ENCODE measurements at places on chromosomes 11 and 22. TPM values are rescaled to one million over a fixed set of nuclear protein-coding genes. Genes with fewer than 3 reads are reported as not detected.

Gene WNT11
- total RNA-seq, result 11.0 TPM

Gene OR4A16
- not detected for total RNA-seq

DNA sequence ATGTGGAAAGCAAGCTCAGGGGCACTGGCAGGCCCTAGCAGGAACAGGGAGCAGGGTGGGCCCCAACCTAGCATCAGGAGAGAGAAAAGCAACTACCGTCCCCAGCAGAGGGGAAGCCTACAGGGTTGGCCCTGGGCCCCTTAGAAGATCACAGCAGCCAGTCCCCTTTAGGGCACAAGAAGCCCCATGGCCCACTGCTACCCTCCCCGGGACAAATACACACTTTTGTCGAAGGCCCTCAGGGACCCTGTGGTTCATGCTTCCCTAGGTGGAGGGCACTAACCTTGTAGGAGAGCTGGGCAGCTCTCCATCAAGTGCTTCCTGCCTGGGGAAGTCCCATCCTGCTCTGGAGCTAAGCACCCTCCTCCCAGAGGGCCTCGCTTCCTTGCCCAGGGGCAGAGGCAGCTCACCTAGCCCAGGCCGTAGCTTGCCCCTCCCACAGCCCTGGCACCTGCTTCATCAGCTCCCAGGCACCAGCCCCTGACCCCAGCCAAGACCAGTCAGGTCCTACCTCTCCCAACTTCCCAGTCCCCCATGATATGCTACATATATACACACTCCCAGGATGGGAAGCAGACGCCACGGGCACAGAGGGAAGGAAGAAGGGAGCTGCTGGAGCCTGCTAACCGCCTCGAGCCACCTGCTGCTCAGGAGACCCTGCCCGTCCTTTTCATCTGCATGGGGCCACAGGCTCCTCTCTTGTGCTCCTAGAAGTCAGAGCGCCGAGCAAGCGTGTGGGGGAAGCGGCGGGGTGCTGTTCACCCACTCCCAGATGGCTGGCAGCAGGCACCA is 20.1 kb downstream of the SUN2 start:
- DNase-seq, result no peak

DNA sequence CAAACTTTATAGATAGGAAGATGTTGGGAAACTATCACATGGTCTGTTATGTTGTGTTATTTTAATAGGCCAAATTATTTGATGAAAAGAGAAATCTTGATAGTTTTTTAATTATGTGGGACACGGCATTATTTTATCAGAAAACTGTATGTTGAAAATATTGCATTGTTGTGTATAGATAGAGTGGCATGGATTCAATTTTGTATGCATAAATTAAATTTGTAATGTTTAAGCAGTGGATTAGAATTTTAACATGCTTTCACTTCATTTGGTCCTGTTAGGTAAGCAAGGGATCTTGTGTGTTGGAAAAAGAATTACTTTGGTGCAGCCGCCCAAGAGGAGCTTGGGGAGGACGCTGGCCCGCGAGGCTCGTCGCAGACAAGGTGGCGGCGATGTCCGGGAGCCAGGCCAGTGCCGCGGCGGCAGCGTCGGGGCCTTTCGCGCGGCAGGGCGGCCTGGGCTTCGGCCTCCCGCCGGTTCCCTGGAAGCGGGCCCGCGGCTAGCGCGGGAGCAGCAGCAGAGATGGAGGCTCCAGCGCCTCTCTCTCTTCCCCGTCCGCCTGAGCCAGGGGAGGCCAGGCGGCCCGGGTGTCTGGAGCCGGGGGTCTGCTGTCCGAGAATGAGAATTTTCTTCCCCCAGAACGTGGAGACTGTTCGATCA is 82.7 kb downstream of the GGT1 start:
- peak; percentile 64 for DNase-seq

DNA sequence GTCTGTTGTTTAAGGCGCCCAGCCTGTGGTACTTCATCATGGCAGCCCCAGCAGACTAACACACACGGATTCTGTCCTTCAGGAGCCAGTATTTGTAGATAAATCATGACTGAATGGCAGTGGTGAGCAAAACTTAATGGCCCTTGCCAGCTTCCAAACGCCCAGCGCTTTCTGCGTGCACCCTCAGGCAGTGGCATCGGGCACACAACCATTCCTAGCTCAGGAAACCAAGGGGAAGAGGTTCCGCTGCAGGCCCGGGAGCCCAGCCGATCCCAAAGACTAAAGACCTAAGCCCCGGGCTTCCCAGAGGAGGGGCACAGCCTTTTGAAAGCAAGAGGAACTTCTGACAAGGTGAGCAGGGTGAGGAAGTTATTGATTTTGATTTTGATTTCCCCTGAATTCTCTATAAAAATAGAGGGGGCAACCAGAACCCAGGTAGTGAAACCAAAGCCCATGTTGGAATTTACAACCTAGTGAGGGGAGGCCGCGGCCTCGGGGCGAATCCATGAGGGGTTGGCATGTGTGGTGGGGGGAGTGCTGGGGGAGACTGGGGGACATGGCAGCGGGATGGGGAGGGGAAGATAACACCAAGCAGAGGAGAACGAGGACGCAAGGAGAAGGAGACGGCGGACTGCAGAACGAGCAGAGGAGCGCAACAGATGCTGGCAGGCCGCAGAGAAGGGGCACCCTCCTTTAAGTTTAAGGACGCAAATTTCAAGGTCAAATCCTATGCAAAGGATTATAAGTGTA is 79.9 kb upstream of the SEPTIN5 start:
- DNase-seq, result no peak

DNA sequence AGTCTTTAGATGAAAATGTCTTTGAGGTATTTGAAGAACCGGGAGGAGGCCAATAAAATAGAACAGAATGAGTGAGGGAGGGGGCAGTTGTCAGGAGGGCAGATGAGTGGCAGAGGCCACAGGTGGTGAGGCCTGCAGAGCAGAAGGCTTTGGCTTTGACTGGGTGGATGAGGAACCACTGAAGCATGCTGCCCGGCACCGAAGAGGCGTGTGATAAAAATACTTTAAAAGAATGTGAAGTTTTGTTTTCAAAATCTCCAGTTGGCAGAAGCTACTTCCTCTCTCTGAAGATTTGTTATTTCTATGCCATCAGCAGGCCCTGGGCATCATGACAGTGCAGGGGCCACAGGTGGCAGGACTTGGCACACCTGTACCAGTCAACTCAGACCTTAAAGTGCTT is 6.3 kb downstream of the MS4A12 start:
- no peak for DNase-seq

- no peak for DNase-seq
Observed at GRCh38 chr11:70700871-70701270, 302.5 kb downstream of the CTTN start.

GRCh38 chr22:38170469-38170868 is 11.2 kb downstream of the PLA2G6 start:
- DNase-seq, result no peak

GRCh38 chr11:123905826-123906225 is 3.9 kb downstream of the OR8D4 start:
- DNase-seq, result no peak

DNA sequence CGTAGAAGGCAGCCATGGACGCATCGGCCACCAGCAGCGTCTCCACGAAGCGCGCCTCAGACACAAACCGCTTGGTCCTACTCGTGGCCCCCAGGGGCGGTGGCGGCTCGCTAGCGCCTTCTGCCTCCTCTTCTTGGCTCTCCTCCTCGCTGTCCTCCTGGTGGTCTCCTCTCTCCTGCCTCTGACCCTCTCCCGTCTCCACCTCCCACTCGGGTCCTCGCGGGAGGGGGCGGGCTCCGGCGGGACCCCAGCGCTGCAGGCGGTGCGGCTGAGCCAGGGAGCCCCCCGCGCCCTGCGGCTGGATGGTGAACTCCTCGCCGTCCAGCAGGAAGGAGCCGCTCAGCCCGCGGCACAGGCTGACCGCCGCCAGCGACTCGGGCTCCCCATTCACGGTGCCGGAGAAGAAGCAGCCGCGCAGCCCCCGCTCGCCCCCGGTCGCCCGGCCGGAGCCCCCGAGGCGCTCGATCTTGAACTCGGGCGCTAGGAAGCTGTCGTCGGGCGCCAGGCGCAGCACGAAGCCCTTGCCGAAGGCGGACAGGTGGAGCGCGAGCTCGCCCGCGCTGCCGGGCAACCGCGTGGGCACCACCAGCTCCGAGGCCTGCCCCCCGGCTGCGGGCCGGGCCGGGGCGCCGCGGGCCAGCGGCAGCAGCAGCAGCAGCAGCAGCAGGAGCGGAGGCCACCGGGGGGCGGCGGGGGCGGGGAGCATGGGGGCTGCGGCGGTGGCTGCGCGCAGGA is 661 bp downstream of the ADAMTS8 start:
- DNase-seq, result no peak

DNA sequence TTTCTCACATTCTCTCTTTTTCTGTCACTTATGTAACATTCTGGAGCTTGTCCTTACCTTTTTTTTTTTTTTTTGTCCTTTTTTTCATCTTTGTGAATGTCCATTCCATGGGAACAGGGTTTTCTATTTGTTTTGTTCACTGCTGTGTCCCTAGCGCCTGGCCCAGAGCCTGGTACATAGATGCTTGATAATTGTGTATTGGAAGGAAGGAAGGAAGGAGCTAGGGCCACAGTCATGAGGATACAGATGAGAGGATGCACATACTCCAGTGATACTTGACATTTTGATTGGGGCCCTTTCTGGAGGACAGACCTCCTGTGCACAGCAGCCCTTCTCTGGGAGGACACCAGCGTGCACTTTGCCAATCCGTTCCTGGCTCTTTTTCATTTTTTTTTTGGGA is 68.9 kb downstream of the KIAA1671 start:
- DNase-seq, result no peak

DNA sequence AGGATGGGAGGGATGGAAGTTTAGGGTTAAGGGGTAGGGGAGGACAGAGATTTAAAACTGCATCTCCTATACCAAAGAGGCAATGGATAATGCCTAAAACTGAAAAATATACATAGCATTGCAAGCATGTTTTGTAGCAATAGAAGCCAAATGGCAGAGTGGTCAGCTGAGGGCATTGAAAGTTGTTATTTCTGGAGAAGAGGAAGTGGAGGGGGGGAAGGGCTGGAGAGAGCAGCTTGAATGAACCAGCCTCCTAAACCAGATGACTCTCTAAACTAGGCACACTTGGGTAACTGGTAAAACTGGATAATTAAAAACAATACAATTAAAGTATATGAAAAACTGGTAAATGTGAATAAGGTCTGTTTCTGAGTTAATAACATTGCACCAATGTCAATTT is 70.3 kb upstream of the TP53I11 start:
- DNase-seq, result no peak

DNA sequence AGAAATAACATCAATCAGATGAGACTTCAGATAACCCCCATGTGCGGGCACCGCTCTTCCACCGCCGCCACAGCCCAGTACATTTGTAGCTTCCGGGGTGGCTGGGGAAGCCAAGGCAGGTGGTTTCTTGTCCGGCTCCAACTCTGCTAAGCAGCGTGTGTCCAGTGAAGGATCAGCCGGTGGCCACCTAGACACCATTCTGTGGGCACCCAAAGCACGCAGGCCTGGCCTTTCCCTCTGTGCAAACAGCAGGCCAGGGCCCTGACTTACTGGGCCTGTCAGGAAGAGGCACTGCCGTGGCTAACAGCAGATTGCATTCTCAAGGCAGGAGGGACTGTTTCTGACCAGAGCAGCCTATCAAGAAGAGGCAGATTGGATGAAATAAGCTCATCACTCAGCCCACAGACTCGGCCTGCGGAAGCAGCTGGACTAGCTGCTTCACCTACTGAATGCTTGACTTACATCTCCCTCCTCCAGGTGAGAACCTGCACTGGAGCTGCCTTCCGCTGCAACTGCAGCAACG is 74.8 kb downstream of the ETS1 start:
- no peak for DNase-seq

DNA sequence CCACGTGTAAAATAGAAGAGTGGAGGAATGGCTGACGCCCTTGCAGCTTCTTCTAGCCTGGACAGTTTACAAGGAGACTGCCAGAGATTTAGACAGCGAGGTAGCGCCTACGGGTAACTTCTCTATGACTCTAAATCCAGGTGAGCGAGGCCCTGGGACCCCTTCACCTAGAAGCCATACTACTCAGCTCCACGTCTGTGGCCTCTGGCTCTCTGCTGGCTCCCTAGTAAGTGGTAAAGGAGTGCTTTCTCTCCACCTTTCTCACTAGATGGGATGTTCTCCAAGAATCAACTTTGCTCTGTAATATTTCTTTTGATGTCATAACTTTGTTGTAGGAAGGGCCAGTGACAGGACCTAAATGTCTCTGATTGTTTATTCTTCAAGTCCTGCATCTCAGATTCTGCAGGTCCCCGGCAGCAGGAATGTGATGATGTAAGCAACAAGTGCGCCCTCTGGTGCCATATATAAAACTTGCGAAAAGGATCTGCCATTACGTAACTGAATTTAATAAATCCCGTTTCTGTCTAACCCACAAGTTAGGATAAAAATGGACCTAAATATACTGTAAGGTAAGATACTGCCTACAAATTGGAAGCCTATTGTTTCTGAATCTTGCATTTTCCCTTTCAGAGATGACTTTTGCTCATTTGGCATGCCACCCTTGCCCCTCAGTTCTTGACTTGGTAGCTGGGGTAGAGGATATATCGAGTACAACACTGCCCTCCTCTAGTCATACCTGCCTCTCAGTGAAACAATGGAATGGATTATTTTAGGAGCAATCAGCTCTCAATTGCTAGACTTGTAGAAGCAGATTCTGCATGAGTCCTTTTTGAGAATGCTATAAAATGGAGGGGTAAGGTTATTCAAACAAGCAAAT is 11.0 kb upstream of the PTPN5 start:
- DNase-seq, result peak; percentile 19

DNA sequence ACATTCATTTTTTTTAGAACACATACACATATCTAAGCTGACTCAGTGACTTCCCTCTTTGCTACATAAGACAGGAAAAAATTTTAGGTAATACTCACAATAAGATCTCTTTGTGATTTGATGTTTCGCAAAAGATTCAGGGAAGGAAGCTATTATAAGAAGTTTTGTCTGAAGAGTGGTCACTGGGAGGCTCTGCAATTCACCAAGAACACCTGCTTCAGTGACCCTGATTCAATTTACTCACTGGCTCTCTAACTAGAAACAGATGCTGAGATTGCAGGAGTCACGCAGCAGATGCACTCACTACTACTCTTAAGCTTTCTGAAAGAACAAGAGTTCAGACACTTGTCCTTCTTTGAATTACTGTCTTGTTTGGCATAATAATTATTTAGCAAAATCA is 193.6 kb upstream of the DDI1 start:
- DNase-seq, result no peak

DNA sequence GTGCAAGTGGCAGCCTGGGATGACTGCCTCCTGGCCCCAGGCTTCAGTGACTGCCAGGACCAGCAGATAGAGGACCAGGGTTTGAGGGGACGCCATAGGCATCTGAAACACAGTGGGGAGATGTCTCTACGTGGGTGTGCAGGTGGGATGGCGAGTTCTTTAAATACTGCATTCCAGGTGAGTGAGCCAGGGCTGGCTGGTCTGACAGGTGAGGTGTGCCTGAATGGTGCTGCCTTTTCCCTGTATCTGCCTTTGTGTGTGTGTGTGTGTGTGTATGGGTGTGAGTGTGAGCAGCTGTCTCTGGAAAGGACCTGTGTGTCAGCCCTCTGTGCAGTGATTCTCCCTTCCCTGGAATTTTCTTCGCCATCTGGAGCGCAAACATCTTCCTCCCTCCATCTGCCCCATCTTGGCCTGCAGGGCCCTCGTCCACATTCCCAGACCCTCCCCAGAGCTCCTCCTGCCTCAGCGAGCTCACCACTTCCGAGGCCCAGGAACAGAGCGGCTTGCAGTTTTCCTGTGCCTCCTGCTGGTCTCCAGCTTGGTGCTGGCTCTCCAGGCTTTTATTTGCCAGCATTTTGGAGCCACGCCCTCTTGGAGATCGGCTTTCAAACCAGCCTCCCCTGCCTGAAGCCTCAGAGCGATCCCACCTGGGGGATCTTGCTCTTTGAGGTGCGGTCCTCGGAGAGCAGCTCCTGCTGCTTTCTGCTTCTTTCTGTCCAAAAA is at the start of gene GPHA2:
GPHA2 (minus strand) TSS at position 535 of the 723 bp plus-strand sequence; CDS start at position 102, 433 bp downstream.
- peak; percentile 53 for DNase-seq

- no peak for DNase-seq
Observed at GRCh38 chr11:107050121-107050520, 31.8 kb upstream of the GUCY1A2 start.

Data from cerebellum (tissue), 4 donors.